Sigmoid colon (tissue), 7 donors: ENCODE measurements at places on chromosomes 5 and 9.

DNA sequence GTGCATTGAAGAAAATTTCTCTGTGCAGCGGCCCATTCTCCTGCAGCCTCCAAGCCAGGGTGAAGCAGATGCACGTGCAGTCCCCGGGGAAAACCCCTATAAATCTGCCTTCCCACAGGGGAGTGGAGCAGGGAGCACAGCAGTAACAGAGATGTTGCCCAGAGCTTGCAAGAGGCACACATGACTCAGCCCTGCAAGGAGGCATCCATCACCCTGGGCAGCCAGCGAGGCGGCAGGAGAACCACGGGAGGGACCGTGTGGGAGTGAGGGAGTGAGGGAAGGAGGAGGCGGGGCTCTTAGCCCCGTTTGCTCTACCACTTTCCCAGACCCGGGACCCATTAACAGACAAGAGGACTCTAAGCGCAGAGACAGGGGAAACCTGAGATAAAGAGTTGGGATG is 96.2 kb upstream of the ARAP3 start:
- no peak overlapping the region for H3K27ac ChIP-seq
- no peaks in the 10 kb centered on the region for H3K4me1 ChIP-seq
- H3K4me3 ChIP-seq = no peak overlapping the region
- H3K36me3 ChIP-seq = no peaks in the 10 kb centered on the region
- H3K27me3 ChIP-seq = no peaks in the 10 kb centered on the region

DNA sequence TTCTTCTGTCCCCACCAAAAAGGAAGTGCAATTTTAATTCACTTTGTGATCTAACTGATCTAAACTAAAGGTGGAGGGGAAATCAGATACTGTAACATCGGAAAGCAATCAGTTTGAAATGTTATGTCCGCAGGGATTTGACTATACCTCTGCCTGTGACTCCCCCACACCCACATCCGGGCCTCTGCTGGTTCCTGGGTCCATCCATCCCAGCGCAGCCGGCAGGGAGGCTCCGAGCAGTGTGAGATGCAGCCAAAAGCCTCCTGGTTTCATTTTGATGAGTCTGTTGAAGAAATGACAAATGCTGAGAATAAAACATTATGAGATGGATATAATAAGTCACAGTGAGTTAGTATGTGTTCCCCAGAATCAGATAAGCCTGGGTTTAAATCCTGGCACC is 8.6 kb downstream of the FSTL4 start:
- no peak for DNase-seq
- H3K27ac ChIP-seq = no peak overlapping the region
- H3K27me3 ChIP-seq = peaks cover 6% of the 10 kb centered on the region
- H3K36me3 ChIP-seq = no peaks in the 10 kb centered on the region

GRCh38 chr5:171676286-171676944 is 109.2 kb upstream of the SMIM23 start:
- no peaks in the 10 kb centered on the region for H3K4me1 ChIP-seq
- DNase-seq = no peak
- H3K36me3 ChIP-seq = no peaks in the 10 kb centered on the region
- H3K27me3 ChIP-seq = no peaks in the 10 kb centered on the region
- H3K4me3 ChIP-seq = no peak overlapping the region

DNA sequence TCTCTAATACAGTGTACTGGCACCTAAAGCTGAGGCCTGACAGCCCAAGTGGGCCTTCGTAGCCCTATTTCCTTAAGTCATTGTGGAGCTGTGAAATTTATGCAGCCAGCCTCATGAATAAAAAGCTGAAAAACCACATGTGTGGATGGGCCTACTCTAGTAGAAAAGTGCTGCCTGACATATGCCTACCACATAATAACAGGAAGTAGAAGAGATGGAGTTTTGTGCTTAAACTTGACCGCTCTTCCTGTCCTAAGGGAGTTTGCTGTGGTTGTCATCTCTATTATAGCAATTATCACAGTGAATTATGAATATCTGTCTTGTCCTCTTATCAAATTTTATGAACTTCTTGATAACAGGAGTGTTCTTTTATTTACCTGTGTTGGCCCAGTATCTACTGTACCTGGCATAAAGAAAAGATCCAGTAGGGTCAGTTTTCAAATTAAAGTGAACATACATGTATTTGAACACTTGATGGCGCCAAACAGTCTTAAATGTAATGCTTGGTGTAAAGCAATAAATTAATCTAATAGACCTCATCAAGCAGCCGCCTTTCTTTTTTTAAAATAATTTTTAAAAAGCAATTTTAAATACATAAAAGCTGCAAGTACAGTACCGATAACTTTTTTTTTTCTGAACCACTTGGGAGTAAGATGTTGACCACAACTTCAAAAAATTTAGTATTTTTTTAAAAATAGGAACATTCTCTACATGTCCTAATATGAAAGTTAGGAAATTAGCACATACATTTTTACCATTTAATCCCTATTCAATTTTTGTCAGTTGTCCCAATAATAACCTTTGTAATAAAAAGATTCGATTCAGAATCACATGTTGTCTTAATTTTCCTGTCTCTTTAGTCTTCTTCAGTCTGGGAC is 51.0 kb downstream of the FKTN start:
- H3K36me3 ChIP-seq = no peaks in the 10 kb centered on the region
- DNase-seq = no peak
- H3K4me3 ChIP-seq = no peak overlapping the region
- no peak overlapping the region for H3K27ac ChIP-seq

DNA sequence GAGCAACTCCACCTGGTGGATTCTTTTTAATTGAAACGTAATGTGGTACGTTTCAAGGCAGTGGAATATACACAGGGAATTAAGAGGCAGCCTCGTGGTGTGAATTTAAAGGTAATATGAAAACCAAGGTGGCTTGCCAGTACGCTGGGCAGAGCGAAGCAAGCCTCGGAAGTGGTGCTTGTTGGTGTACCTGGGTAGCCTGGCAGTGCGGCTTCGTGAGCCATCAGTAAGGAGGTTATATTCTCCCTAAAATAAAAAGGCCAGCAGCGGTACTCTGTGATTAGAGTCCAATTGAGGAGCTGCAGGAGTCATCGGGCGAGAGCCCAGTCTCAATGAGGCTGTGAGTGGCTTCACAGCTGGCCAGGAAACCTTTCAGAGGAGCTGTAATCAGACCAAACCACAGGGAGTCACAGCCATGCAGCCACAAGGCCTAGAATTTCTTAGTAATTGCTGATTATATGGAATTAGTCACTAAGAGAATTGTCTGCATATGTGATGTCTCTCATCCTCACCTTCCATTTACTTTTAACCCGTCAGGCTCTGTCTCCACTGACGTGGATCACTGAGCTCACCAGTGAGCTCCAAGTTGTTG is 57.7 kb downstream of the DCP2 start:
- H3K27ac ChIP-seq = no peak overlapping the region
- H3K4me3 ChIP-seq = no peak overlapping the region
- H3K27me3 ChIP-seq = no peaks in the 10 kb centered on the region
- peaks cover 9% of the 10 kb centered on the region for H3K4me1 ChIP-seq
- H3K36me3 ChIP-seq = no peaks in the 10 kb centered on the region

DNA sequence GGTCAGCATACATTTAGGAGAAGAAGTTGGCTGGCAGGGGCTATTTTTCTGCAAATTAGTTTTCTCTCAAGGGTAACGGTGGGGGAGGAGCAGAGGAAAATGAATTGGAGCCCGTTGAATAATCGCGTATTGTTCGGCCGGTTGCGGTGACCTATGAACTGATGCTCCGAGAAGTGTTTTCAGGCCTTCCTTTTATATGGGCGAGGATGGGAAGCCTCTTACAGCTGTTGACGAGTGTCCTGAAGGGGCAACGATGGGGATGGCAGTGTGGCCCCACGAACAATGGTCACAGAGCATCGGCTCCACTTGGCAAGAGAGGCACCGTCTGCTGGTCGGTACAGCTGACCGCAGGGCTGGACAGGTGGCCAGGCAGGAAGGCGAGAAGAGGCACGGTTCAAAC is 400.7 kb downstream of the ZSWIM6 start:
- no peak for DNase-seq
- H3K4me3 ChIP-seq = no peak overlapping the region
- H3K27me3 ChIP-seq = no peaks in the 10 kb centered on the region
- no peaks in the 10 kb centered on the region for H3K36me3 ChIP-seq
- H3K4me1 ChIP-seq = peaks cover 8% of the 10 kb centered on the region

- no peak for DNase-seq
- no peaks in the 10 kb centered on the region for H3K36me3 ChIP-seq
- H3K4me1 ChIP-seq = no peaks in the 10 kb centered on the region
Measured at GRCh38 chr9:72858089-72858912, 94.6 kb downstream of the ALDH1A1 start.

GRCh38 chr5:67816456-67816855 is 399.1 kb upstream of the PIK3R1 start:
- no peak overlapping the region for H3K4me3 ChIP-seq
- H3K4me1 ChIP-seq = no peaks in the 10 kb centered on the region
- no peaks in the 10 kb centered on the region for H3K36me3 ChIP-seq
- no peak for DNase-seq
- H3K27me3 ChIP-seq = no peaks in the 10 kb centered on the region
- no peak overlapping the region for H3K27ac ChIP-seq

GRCh38 chr5:493119-493701 is 31.0 kb downstream of the SLC9A3 start:
- H3K36me3 ChIP-seq = no peaks in the 10 kb centered on the region
- H3K4me1 ChIP-seq = no peaks in the 10 kb centered on the region
- H3K4me3 ChIP-seq = no peak overlapping the region
- H3K27me3 ChIP-seq = peaks cover 16% of the 10 kb centered on the region
- no peak overlapping the region for H3K27ac ChIP-seq

GRCh38 chr5:2170761-2171160 is 288.0 kb upstream of the IRX4 start:
- no peak for DNase-seq
- peaks cover 35% of the 10 kb centered on the region for H3K27me3 ChIP-seq
- no peaks in the 10 kb centered on the region for H3K4me1 ChIP-seq
- H3K36me3 ChIP-seq = no peaks in the 10 kb centered on the region

DNA sequence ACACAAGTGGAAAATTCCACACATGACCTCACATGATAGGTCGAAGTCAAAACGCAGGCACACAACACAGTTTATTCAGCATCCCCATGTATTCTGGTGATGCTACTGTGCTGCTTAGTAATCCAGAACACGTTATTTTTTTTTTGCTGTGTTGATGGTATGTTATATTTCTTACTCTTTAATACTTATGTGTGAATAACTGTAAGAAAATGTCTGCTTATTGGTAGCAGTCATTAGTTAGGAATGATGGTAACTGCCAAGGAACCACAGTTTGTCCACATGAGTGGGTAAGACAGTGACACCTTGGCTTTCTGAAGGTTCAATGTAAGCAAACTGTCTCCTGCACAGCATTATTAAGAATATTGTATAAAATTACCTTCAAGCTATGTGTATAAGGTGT is 107.7 kb upstream of the DAPK1 start:
- H3K27ac ChIP-seq = no peak overlapping the region
- no peak for DNase-seq
